ENCODE measurements at places on chromosomes 13 and 19. TPM values are rescaled to one million over a fixed set of nuclear protein-coding genes. Genes with fewer than 3 reads are reported as not detected.

GRCh38 chr19:45515081-45515624 lies 7.9 kb downstream of the VASP start:
- H3K36me3 ChIP-seq: peaks cover 16% of the 10 kb centered on the region
- H3K27me3 ChIP-seq: no peaks in the 10 kb centered on the region
- H3K4me3 ChIP-seq: no peak overlapping the region
- H3K4me1 ChIP-seq: peaks cover 47% of the 10 kb centered on the region
- peak; percentile 64 for DNase-seq
- H3K27ac ChIP-seq: peak overlapping the region; percentile 97

DNA sequence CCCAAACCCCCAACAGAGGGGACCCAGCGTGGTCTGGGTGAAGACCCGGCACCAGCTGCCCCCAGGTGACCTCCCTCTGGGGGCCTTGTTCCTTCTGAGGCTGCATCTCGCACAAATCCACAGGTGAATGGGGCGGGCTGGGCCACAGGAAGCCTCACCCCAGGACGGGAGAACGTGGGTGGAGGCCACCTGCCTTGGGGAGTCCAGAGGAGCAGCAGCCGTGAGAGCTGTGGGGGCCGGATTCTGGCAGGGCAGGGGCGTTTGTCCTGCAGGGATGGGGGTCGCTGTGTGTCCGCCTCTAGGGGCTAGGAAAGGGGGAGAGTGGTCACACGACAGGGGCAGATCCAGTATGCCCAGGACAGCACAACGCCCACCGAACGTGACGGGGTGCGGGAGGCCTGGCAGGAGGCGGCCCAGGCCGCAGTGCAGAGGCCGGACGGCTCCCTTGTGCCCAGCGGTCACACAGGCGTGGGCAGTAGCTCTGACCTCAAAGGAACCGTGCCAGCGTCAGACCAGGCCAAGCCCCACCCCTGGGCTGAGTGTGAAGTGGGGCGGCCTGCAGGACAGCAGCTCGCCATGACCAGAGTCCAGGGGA lies 6.7 kb downstream of the POLR2E start:
- DNase-seq: peak; percentile 29
- peaks cover 47% of the 10 kb centered on the region for H3K4me1 ChIP-seq
- no peak overlapping the region for H3K4me3 ChIP-seq
- H3K27me3 ChIP-seq: no peaks in the 10 kb centered on the region

- H3K4me1 ChIP-seq: peaks cover 60% of the 10 kb centered on the region
- H3K27me3 ChIP-seq: no peaks in the 10 kb centered on the region
- peaks cover 2% of the 10 kb centered on the region for H3K36me3 ChIP-seq
- DNase-seq: no peak
- peak overlapping the region; percentile 92 for H3K27ac ChIP-seq
- peak overlapping the region; percentile 87 for H3K4me3 ChIP-seq
Measured at GRCh38 chr13:48232420-48233045, 473 bp upstream of the ITM2B start.

- DNase-seq: no peak
- H3K4me1 ChIP-seq: no peaks in the 10 kb centered on the region
- no peak overlapping the region for H3K4me3 ChIP-seq
- no peaks in the 10 kb centered on the region for H3K36me3 ChIP-seq
Measured at GRCh38 chr13:25080773-25081172, 15.2 kb upstream of the PABPC3 start.

- H3K4me1 ChIP-seq: peaks cover 59% of the 10 kb centered on the region
- no peak overlapping the region for H3K4me3 ChIP-seq
- no peak overlapping the region for H3K27ac ChIP-seq
- H3K36me3 ChIP-seq: no peaks in the 10 kb centered on the region
- no peaks in the 10 kb centered on the region for H3K27me3 ChIP-seq
Measured at GRCh38 chr13:40210865-40211585, 455.4 kb downstream of the FOXO1 start.

ZNF565 gene
- 2.2 TPM for total RNA-seq

Data from activated naive CD4-positive, alpha-beta T cell treated with anti-CD3 and anti-CD28 coated beads for 36 hours (primary cell).